Activated CD4-positive, alpha-beta memory T cell treated with anti-CD3 and anti-CD28 coated beads for 36 hours (primary cell): ENCODE measurements at places on chromosomes 1 and 21.

DNA sequence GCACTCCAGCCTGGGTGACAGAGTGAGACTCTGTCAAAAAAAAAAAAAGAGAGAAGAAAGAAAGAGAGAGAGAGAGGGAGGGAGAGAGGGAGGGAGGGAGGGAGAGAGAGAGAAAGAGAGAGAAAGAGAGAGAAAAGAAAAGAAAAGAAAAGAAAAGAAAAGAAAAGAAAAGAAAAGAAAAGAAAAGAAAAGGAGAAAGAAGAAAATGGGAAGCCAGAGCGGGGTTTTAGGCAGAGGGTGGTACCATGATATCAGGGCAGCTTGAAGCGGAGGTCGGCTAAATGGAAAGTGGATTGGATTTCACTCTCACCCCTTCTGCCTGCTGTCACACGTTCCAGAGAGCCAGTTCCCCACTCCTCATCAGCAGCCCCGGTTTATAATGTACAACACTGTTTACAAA lies 1.9 kb downstream of the TMCO4 start:
- no peak for DNase-seq

DNA sequence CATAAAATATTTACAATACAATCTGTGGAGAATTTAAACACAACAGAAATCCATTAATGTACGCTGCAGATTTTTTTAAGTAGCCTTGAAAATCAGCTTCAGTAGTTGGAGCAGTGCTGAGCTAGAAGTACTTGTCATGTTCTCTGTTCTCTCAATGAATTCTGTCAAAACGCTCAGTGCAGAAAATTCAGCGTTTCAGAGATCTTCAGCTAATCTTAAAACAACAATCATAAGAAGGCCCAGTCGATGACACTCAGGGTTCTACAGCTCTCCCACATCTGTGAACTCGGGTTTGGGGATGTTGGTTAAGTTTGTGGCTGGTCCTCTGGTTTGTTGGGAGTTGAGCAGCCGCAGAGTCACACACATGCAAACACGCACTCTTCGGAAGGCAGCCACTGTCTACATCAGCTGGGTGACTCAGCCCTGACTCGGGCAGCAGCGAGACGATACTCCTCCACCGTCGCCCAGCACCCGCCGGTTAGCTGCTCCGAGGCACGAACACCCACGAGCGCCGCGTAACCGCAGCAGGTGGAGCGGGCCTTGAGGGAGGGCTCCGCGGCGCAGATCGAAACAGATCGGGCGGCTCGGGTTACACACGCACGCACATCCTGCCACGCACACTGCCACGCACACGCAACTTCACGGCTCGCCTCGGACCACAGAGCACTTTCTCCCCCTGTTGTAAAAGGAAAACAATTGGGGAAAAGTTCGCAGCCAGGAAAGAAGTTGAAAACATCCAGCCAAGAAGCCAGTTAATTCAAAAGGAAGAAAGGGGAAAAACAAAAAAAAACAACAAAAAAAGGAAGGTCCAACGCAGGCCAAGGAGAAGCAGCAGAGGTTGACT lies 161.2 kb downstream of the RUNX1 start:
- DNase-seq: peak; percentile 95

- no peak for DNase-seq
Measured at GRCh38 chr1:153534925-153535241, 908 bp downstream of the S100A6 start.

- peak; percentile 31 for DNase-seq
Measured at GRCh38 chr1:23169727-23170335, 1.2 kb upstream of the LUZP1 start.

- no peak for DNase-seq
Measured at GRCh38 chr1:29682919-29683295, 446.6 kb downstream of the PTPRU start.

GRCh38 chr1:192920412-192920811 lies 111.6 kb downstream of the RGS2 start:
- DNase-seq: no peak

- no peak for DNase-seq
Measured at GRCh38 chr1:166924823-166925541, 48.9 kb upstream of the TADA1 start.

GRCh38 chr1:11930571-11931445 lies 3.7 kb upstream of the PLOD1 start:
- DNase-seq: no peak

- no peak for DNase-seq
Measured at GRCh38 chr1:16984717-16985116, 4.3 kb upstream of the MFAP2 start.

- DNase-seq: peak; percentile 42
Measured at GRCh38 chr1:7616076-7616832, 154.8 kb upstream of the VAMP3 start.

DNA sequence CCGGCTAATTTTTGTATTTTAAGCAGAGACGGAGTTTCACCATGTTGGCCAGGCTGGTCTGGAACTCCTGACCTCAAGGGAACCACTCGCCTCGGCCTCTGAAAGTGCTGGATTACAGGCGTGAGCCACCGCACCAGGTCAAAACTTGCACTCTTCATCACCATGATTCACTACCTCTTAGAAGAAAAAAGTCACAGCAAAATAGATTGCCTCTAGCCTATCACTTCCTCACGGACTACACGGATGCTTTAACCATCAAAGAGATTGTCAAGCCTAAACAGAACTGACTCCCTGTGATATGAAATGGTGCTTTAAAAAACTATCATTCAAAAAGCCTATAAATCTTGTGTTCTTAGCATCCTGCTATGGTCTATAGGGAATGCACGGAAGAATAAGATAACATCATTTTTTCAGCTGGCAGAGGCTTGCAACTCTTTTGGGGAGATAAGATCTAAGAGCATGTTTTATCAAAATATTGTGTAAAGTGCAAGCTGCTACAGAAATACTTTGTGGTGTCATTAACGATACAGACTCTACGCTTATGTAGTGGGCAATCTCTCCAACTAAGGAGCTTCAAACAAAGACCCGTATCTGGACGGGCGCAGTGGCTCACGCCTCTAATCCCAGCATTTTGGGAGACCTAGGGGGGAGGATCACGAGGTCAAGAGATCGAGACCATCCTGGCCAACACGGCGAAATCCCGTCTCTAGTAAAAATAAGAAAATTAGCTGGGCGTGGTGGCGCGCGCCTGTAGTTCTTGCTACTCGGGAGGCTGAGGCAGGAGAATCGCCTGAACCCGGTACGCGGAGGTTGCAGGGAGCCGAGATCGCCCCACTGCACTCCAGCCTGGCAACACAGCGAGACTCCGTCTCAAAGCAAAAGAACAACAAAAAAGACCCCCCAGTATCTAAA lies 966 bp downstream of the TFB2M start:
- peak; percentile 21 for DNase-seq

DNA sequence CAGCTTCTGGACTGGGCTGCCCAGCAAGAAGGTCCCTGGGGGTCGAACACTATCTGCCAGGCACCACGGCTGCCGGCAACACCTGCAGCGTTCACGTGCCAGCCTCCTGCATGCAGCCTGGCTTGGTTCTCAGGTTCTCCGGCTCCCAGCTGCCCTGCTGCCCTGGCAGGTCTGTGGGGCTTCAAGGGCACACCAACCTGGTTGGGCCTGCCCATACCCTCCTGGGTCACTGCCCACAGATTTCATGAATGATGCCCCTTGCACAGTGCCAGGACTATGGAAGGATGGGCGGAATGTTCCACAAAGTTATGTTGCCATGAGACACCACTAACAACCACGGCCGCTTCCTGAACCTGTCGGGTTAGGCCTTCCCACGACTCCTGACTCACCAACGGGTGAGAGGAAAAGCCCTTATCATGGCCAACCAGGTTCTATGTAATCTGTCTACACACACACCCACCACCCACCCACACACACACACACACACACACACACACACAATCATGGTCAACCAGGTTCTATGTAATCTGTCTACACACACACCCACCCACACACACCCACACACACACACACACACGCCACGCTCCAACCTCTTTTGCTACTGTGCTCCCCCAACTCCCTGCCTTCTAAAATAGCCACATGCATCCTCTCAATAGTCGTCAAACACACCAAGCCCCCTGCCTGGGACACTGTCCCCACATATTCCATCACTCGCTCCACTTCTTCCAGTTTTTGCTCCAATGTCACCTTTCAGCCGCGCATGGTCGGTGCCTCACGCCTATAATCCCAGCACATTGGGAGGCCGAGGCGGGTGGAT lies 32.2 kb downstream of the HSPG2 start:
- DNase-seq: peak; percentile 47

GRCh38 chr1:7366955-7367665 lies 404.0 kb upstream of the VAMP3 start:
- DNase-seq: no peak

GRCh38 chr1:184567637-184568036 lies 180.8 kb downstream of the C1orf21 start:
- no peak for DNase-seq

- no peak for DNase-seq
Measured at GRCh38 chr1:156721131-156721530, 7.1 kb upstream of the METTL25B start.

DNA sequence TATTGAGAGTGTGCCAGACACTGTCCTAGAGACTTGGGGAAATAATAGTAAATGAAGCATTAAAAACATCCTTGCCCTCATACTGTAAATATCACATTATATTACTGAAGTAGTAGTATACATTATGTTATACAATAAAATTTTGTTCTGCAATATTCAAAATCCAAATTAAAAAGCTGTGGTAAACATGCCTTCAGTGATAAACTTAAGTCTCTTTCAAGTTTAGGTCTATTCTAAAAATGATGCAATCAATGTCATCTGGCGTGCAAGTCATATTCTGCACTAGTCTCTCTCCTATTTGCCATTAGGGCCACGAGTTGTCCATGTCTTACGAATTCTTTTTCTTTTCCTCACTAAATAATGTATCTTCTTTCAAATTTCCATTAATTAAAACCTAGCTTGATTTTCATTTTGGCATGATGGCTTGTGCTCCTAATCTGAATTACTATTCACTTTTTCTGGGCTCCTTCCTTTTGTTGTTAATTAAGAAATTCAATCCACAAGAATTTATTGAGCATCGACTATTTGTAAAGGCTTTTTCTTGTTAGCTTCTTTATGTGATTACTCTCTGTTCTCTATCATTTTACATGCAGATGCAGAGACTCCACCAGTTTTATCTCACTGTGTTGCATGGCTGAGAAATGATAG lies 130.7 kb downstream of the COQ8A start:
- DNase-seq: no peak

- DNase-seq: no peak
Measured at GRCh38 chr1:196409586-196409985, 198.7 kb downstream of the KCNT2 start.

GRCh38 chr1:2074396-2074795 lies 24.2 kb downstream of the PRKCZ start:
- DNase-seq: no peak

DNA sequence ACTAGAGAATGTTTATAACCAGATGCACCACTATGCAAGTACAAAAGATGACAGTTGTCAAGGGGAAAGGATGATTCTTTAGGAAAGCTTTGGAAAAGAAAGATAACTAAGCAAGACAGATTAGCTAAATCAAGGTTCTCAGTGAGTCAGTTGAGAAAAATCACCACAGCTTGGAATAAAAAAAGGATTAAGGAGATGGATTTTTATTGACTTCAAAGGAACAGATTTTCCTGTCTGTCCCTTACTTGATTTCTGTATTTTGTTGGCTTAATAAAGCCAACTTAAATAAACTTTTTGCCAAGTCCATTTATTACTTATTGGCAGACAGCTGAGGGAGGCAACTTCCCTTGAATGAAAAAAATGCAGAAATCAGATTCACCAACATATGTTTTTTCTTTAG lies 93.9 kb downstream of the NR5A2 start:
- DNase-seq: no peak

DNA sequence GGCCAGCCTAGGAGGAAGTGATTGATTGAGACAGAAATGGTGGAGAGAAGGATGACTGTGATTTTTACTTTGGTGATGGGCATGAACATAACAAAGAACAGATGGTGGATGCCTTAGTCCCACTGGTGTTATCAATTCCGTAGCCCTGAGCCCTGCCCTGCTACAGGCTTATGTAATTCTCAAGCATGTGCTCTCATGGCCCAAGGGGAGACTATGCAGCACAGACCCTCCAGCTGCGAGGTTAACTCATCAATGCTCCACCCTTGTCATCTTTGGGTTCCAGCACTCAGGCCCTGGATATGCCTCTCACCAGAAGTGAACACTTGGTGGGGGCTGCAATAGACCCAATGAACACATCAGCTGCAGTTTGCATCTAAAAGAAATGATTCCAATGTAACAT lies 62.7 kb upstream of the LRRC8D start:
- DNase-seq: no peak

GRCh38 chr21:46220275-46220810 lies 8.2 kb downstream of the LSS start:
- no peak for DNase-seq

DNA sequence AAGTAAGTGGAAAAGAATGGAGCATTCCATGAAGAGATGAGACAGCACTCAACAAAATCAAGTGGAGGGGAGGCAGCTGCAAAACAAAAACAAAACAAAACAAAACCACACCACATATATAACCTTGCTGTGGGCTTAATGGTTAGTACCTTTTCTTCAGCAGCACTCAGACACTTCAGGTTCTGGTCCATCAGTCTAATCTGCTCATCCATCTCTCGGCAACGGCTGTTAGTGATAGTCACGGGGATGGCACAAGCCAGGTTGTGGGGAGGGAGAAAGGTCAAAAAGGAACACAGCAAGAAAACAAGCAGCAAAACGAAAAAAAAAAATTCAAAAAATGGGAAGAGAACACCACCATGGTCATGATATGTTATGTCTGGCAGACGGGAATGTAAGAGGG lies 17.0 kb upstream of the NUP210L start:
- no peak for DNase-seq

DNA sequence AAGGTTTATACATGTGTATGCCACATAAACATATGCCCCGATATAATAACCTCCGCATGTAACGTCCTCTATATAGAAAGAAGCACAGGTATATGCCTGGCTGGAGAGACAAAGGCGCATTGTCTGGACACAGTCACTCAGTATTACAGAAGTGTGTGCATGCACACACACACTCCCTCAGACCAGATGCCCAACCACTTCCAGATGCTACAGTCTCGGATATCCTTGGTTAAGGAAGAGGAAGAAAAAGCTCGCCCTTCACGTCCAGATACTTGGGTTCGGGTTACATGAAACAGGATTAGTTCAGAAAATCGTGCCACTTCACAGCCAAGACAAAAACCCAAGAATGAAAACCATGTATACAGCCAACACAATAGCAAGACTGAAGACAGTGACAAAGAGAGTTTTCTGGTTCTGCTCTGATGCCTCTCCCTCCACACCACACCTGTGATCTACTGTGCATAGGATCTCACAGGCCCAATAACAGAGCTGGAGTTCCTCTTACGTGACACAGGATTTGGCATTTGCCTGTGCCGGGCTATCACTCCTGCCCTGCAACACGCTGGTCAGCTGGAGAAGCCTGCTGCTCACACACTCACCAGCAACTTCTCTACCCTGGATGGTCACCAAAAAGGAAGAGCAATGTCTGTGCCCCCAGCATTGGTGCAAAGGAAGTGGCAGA lies 75.0 kb downstream of the SSBP3 start:
- DNase-seq: no peak

DNA sequence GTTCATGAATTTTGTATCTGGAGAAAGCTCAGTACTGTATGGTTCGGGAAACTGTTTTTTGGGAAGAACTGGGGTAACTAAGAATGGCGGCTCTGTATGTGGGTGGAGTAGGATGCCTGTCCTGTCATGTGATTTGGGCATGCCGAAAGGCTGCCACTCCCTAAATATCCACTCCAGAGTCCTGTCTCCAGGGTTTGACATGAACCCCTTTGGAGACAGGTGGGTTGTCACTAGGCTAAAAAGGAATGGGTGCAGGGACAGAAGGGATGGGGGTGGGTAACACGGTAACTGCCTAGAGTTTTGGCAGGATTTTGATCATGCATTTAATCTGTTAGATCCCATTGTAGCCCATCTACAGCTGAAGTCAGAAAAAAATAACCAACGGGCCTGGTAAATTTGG lies 150.1 kb downstream of the KCNJ6 start:
- no peak for DNase-seq
